ENCODE measurements at places on chromosomes 2 and 18.

GRCh38 chr18:74290794-74291471 is 830 bp downstream of the CYB5A start:
- no peak for DNase-seq

- DNase-seq = no peak
Observed at GRCh38 chr2:104321116-104321795, 532.7 kb upstream of the POU3F3 start.

- DNase-seq = no peak
Observed at GRCh38 chr2:226738821-226739544, 60.6 kb downstream of the IRS1 start.

DNA sequence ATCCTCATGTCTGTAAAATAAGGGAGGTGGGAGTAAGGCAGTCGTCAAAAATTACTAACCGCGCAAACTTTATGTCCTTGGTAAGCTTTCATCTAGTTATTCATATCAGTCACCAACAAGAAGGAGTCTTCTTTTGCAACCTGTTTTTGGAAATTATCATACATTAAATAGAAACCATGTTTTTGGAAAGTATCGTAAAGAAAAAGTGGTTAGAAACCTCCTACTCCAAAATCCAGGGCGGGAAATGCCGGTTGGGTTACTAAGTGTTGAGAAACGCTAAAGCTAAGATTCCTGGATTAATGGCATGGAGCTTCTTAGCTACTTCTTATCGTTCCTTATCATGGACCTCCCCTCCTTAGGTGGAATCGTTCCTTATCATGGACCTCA is 778 bp downstream of the BBS5 start:
- DNase-seq = no peak

DNA sequence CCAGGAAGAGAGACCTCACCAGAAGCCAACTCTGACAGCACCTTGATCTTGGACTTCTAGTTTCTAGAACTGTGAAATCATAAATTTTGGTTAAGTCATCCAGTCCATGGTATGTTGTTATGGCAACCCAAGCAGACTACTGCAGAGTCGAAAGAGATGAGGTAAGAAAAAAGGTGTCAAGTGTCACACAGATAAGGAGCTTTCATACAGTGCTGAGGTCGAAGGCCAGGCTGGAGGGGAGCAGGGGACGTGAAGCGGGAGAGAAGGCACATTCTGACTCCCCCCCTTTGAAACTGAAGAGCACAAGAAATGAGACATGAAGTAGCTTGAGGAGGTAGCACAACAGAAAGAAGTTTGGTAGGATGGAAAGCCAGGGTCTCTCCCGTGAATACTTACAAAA is 110.4 kb downstream of the ALK start:
- DNase-seq = no peak

GRCh38 chr2:19187323-19188020 is 171.0 kb downstream of the OSR1 start:
- no peak for DNase-seq

GRCh38 chr2:234949762-234950434 is 1.9 kb upstream of the SH3BP4 start:
- DNase-seq = no peak

DNA sequence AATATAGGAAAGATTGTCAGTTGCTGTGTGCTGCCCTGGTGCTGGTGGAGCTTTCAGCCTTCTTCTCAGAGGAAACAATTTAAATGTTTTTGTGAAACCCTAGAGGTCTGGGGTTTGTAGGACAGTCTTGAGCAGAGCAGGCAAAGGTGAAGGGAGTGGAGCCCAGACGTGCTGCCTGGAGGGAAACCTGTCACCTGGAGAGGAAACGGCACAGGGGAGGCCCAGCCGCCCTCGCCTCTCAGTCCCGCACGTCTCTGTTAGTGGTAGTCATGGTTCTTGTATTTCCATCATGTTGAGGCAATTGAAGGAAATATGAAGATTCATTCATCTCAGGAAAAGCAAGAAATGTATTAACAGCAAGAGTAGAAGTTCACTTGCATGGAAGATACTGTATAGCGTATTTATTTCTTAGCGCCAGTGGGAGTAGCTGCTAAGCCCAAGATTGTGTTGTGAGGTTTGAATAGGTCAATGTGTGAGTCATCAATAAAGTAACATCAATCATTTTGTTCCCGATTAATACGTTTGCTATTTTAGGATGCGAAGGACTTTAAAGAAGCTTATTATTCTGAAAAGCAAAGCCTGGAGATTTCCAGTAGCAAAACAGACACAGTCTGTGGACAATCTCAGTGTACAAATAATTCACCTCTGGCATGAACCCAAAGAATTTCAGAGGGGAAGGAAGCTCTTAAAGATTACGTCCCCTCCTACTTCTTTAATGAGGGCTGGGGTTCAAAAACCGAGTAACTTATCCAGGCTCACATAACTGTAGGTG is 70.4 kb downstream of the LRRFIP1 start:
- DNase-seq = no peak

DNA sequence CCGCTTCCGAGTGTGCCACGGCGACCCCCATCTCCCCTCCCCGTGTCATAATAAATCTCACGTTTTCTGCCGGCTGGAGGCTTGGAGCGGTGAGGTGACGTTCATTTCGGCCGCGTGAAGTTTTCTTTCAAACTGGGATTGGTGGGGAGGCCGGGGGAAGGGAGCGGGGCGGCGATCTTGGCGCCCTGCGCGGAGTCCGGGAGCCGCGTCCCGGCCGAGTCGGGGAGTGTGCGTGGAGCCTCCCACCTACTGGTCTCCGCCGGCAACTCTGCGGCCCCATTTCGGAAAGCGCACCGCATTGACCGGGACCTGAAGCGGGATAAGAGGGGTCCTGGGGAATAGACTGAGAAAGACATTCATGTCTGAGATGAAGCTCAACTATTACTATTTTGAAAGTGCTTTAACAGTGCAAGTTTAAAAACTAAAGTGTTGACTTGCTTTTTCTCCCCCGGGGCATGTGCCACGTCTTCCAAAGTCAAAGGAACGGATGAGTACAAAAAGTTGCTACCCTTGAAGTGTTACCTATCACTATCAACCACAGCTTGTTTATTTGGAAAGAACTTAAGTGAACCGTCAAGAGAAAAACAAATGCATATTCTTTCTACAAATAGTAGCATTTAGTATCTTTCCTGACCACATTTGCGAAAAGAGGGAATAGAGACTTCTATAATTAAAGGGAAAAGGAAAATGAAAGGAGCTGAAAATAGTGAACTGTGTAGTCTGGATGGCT is 818 bp upstream of the IKZF2 start:
- no peak for DNase-seq

Data from stimulated activated CD4-positive, alpha-beta T cell treated with anti-CD3 and anti-CD28 coated beads, Interleukin-1b, Interleukin-23, amount 100 ng/mL, for 4 hours (primary cell).